ENCODE measurements at places on chromosomes 7 and 10.

DNA sequence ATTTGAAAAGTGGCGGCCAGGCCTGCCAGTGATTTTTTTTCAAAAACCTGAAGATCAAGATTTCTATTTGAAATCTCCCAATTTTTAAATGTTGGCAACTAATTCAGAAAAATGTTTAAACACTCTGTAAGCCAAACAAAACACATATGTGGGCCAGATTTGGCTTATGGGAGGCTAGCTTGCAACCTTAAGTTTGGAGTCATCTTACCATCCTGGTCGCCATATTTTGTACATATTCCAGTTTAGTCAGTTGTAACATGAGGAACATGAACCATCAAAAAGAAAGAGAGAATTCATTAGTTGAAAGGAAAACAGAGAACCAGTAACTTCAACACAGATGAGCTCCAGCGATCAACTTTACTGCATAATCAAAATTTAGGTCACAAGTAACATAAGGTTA lies 115.4 kb downstream of the TMEM26 start:
- DNase-seq, result no peak

GRCh38 chr10:122646511-122647382 lies 52.9 kb downstream of the C10orf120 start:
- DNase-seq, result no peak

DNA sequence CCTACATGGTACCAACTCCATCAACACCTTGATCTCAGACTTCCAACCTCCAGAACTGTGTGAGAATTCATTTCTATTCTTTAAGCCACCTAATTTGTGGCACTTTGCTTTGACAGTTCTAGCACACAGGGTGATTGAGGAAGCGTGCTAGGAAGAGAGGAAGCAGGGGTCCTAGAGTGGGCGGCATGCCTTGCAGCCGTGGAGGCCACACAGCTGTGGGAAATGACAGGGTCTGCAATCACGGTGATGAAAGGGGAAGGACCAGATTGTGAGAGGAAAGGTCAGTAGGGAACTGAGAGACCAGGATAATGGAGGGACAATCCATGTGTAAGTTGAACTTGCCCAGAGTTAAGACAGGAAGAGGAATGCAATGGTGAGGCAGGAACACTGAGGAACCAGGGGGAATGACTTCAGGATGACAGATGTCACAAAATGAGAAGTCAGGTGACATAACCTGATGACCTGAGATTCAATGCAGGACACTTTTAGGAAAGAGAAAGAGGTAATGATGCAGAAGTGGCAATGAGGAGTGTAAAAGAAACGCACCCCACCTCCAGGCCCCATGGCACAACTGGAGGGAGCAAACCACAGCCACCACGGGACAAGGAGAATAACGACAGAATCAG lies 87.3 kb upstream of the PIK3CG start:
- DNase-seq, result no peak

DNA sequence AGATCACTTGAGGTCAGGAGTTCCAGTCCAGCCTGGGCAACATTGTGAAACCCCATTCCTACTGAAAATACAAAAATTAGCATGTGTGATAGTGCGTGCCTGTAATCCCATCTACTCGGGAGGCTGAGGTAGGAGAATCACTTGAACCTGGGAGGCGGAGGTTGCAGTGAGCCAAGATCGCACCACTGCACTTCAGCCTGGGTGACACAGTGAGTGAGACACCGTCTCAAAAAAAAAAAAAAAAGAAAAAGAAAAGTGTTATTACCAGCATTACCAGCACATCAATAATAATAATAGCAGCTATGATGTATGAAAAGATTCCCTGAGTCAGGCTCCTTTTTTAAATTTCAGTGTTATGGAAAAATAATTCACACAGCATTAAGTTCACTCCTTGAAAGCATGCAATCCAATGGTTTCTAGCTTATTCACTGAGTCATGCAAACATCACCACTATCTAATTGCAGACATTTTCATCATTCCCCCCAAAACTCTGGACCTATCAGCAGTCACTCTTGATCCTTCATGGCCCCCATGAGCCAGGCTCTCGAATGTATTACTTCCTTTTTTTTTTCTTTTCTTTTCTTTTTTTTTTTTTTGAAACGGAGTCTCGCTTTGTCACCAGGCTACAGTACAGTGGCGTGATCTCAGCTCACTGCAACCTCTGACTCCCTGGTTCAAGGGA lies 228.4 kb downstream of the FANK1 start:
- DNase-seq, result no peak

DNA sequence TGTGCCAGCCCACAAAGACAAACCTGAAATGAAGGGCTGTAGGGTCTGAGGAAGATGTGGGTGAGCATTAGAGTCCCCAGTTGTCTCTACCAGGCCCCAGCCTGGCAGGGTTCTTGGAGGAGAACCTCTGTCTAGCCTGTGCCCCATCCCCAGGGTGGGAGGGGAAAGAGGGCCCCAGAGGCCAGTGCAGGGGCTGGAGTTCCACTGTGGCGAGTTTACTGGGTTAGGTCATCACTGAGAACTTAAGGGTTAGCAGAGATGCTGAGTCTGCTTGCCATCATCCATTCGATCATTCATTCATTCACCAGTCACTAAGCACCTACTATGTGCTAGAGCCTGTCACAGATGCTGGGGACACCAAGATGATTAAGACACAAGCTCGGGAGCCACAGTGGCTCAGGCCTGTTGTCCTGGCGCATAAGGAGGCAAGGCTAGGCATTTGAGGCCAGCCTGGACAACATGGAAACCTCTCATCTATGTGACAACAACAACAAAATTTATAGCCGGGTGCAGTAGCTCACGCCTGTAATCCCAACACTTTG lies 2.6 kb downstream of the ANKRD2 start:
- DNase-seq, result no peak

DNA sequence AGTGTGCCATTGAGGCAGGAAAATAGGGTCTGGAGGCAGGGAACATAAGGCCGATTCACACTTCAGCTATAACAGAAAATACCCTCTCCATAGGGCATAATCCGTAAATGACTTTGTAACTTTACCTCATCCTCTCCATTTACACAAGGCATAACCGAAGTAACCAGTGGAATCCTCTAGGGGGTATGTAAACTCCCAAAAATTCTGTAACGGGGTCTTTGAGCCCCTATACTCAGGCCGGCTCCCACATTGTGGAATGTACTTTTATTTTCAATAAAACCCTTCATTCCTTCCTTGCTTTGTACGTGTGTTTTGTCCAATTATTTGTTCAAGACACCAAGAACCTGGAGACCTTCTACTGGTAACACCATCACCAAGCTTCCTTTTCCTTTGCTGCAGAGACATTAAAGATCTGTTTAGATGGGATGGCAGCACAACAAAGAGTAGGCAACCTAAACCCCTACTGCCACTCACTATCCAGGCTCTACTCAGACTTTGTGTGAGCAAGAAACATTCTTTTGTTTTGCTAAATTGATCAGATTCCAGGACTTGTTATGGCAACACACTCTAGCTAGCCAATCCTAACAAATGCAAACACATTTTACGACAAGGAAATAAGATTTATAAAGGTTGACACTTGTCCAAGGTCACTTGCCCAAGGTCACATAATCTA lies 99.3 kb downstream of the DGKI start:
- no peak for DNase-seq

GRCh38 chr10:2986391-2986801 lies 81.0 kb upstream of the PFKP start:
- no peak for DNase-seq

DNA sequence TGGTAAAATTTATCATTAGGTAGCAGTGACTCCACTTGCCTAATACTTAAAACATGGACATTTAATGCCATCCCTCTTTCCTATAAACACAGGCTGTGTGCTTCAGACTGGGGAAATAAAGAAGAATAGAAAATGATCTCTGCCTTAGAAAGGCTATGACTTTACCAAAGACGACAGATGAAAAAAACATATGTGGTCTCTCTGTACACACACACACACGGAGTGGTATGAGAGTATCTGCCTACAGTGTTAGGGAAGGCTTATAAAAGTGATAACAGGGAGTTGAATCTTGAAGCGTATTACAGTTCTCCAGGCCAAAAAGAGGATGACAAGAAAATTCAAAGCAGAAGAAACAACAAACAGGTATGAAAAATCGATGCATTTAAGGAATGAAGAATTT lies 38.2 kb downstream of the MINDY3 start:
- no peak for DNase-seq

DNA sequence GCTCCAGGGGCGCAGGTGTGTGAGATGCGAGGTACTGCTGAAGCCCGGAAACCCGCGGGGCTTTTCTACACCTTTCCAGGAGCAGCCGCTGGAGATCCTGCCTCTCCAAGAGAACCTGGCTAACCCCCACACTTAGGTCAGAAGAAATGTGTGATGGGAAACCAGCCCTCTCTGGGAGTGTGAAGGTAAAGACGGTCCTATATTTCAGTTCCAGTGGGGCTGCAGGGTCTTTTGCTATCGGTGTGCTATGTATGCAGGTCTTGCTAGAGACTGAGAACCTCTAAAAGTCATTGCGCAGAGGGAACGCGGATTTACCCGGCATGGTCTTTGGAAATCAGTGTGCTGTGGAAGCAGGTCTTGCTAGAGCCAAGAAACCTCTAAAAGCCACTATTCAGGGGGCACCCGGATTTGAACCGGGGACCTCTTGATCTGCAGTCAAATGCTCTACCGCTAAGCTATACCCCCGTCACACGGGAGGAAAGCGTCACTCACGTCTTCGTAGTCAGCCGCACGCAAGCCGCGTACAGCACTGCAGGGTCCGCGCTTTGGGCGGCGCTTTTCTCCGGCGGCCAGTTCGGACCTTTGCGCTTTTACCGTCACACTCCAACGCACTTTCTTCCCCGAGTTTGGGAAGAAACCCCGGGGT lies 46.0 kb downstream of the ZNF777 start:
- no peak for DNase-seq

DNA sequence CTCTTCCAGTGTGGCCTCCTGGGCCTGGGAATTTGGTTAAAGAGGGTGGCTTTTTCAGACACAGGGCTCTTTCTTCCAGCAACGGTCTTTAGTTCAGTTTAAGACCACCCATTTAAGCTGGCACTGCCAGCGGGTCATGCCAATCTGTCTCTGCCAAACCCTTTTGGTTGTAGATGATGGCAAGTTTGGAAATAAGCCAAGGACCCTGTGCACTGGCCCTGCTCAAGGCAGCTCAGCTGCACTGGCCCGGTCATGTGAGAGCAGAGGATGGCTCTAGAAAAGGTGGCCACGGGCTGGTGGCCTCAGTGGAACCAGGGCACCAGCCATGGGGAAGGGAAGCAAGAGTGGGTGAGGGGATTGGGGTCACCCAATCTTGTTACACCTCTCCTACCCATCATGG lies 294.1 kb downstream of the GLRX3 start:
- DNase-seq, result no peak

- no peak for DNase-seq
These were observed 385 bp downstream of the IGF2BP3 start for GRCh38 chr7:23469961-23470250.

DNA sequence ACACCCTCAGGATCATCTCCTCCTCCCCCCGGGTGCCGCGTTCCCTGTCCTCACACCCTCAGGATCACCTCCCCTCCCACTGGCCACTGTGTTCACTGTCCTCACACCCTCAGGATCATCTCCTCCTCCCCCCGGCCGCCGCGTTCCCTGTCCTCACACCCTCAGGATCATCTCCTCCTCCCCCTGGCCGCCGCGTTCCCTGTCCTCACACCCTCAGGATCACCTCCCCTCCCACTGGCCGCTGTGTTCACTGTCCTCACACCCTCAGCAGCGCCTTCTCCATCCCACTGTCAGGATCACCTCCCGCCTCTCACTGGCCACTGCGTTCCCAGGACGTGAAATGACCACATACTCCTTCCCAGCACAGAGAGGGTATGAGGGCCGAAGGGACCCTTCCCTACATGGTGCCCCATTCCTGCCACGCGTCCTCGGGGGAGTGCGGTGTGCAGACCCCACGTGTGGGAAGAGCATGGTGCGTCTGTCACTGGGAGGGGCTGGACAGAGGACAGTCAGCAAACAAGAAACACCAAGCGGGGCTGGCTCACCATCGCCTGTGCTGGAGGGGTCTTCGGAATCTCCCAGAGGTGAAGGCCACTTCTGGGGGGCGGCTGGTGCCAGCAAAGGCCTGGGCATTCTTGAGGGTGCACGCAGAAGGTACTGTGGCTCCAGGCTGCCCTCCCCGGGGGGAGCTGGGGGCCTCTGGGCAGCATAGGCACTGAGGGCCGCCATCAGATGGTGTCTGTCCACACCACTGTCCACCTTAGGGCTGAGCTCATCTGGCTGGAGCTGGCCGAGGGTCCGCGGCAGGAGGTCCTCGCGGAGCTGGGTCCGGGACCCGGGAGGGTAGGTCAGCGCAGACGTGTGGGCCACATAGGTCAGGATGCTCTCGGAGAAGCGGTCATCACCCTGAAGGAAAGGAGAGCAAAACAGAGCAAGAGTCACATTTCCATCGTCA lies 421.0 kb downstream of the PTPRN2 start:
- no peak for DNase-seq

- no peak for DNase-seq
These were observed 31.6 kb downstream of the RASGEF1A start for GRCh38 chr10:43235070-43235900.

GRCh38 chr7:94382132-94382531 lies 12.6 kb upstream of the COL1A2 start:
- no peak for DNase-seq

- peak; percentile 83 for DNase-seq
These were observed 149.6 kb downstream of the C10orf105 start for GRCh38 chr10:71569775-71570588.

- DNase-seq, result no peak
These were observed 28.7 kb downstream of the GBF1 start for GRCh38 chr10:102274062-102274461.

DNA sequence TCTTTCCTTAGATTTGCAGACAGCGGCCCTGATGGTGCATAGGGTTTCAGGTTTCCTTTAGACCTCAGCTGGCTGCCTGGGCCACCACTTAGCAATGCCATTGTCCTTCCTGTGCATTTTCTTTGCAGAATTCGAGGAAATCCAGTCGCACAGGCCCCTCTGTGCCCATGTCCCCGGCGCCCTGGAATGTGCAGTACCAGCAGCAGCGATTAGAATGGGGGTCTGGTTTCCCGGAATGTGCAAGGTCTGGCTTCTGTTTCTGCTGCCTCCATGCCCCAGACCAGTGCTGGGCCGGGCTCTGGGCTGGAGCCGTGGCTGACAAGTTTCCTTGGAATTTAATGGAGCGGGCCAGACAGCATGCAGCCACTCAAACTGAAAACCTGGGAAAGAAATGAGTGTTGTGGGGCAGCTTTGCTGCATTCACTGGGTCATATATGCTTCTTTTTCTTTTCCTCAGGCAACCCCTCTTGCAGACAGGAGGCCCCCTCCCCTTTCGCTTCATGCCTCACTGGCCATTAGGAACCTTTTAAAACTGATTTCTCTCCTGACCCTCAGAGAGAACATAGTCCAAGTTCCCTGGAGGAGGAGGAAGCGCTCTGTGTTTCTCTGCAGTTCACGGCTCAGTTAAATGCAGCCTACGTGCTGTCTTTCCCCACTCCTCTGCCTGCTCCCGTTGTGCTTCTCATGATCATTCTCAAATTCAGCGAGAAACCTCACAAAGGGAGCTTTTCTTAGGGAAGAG lies 14.4 kb downstream of the HTRA1 start:
- DNase-seq, result no peak

Data from D721Med (cell line).